ENCODE measurements at places on chromosomes 13 and 19. TPM values are rescaled to one million over a fixed set of nuclear protein-coding genes. Genes with fewer than 3 reads are reported as not detected.

Gene FCER2
- total RNA-seq: not detected

DNA sequence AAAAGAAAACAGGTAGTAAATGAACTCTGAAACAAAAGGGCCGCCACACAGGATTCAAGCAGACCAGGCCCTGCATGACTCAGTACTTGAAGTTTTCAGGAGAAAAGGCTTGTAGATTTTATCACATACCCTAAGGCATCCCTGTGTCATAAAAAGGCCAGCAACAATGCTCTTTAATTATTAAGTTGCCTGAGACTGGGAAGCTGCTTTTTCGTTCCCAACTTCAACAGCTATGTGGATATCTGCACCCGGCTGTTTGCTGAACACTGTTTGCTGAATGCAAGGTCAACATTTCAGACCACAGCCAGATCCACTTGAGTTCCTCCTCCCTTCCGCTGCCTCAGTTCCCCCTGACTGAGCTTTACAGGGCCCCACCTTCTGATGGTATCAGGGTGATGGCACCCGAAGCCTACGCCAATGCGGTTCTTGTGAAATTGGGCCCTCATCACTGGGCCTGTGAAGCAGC lies 6.1 kb upstream of the ECH1 start:
- DNase-seq: no peak

Gene MBD3L2B
- total RNA-seq: not detected

DNA sequence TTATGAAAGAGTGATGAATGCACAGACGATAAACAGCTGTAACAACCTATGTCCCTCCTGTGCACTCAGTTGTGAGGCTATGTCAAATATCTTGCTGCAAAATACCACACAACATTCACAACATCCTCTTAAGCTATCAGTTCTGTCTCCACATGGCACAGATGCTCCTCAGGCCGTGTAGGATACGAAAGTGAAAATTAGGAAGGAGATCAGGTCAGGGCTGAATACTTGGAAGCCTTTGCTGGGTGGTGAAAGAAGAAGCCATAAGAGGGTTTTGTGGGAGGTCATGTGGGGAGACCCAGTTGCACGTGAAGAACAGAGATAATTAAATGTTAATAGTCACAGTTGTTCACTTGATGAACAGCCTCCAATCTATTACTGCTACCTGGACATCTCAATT lies 58.9 kb downstream of the RXFP2 start:
- DNase-seq: no peak

Gene KASH5
- 0.39 TPM for total RNA-seq

Gene NBEA
- 16.3 TPM for total RNA-seq

Data from H9 (cell line).